Nasal cavity respiratory epithelium epithelial cell of viscerocranial mucosa (primary cell): ENCODE measurements at places on chromosomes 6 and 20. TPM values are rescaled to one million over a fixed set of nuclear protein-coding genes. Genes with fewer than 3 reads are reported as not detected.

The C20orf141 gene
- total RNA-seq, result not detected in 2 replicates

The OR2J2 gene
- not detected in 2 replicates for total RNA-seq

The MYB gene
- under 0.01 and 0.36 TPM in 2 replicates for total RNA-seq

The MUC21 gene
- 0.78 TPM in 1 of 2 replicates, not detected in the other for total RNA-seq

The COL20A1 gene
- under 0.01 and 0.07 TPM in 2 replicates for total RNA-seq

The SPEF1 gene
- total RNA-seq, result 0.14 TPM in 1 of 2 replicates, not detected in the other

The METTL24 gene
- not detected in 2 replicates for total RNA-seq

The DEFB124 gene
- not detected in 2 replicates for total RNA-seq

The IPCEF1 gene
- 0.34 and 1.00 TPM in 2 replicates for total RNA-seq

The PARD6B gene
- total RNA-seq, result 14.8 and 19.1 TPM in 2 replicates

The SAMD3 gene
- total RNA-seq, result not detected in 2 replicates

The FAM120B gene
- 10.9 and 22.1 TPM in 2 replicates for total RNA-seq

The LY6G6C gene
- total RNA-seq, result under 0.01 TPM in 1 of 2 replicates, not detected in the other

The B4GALT5 gene
- 12.6 and 45.3 TPM in 2 replicates for total RNA-seq

The SLC22A23 gene
- 12.0 and 69.1 TPM in 2 replicates for total RNA-seq

The EPHA7 gene
- under 0.01 TPM in 1 of 2 replicates, not detected in the other for total RNA-seq

The KAT14 gene
- total RNA-seq, result 14.0 and 22.5 TPM in 2 replicates

The MACROD2 gene
- total RNA-seq, result 1.4 and 4.3 TPM in 2 replicates

The JAG1 gene
- total RNA-seq, result 484 and 605 TPM in 2 replicates

The GSTA3 gene
- total RNA-seq, result not detected in 2 replicates

The TFAP2A gene
- total RNA-seq, result 10.9 and 23.2 TPM in 2 replicates

The LAMA5 gene
- 50.9 and 289 TPM in 2 replicates for total RNA-seq

The UBD gene
- not detected in 2 replicates for total RNA-seq

The FERMT1 gene
- 53.0 and 80.4 TPM in 2 replicates for total RNA-seq

The ZBTB12 gene
- 1.4 and 4.1 TPM in 2 replicates for total RNA-seq

The PREP gene
- 33.2 and 58.7 TPM in 2 replicates for total RNA-seq

The FAM83C gene
- total RNA-seq, result 0.93 and 1.7 TPM in 2 replicates
